GM23248 (cell line): ENCODE measurements at places on chromosomes 2 and 18. TPM values are rescaled to one million over a fixed set of nuclear protein-coding genes. Genes with fewer than 3 reads are reported as not detected.

Gene SP140L
- total RNA-seq = 7.8 and 8.0 TPM in 2 replicates

Gene SCYGR4
- not detected in 2 replicates for total RNA-seq

Gene IL1RN
- 2.4 TPM in 1 of 2 replicates, not detected in the other for total RNA-seq

Gene PIEZO2
- total RNA-seq = 1.1 and 1.5 TPM in 2 replicates

Gene MTCL1
- 34.4 and 36.9 TPM in 2 replicates for total RNA-seq

Gene POMC
- 2.5 and 5.8 TPM in 2 replicates for total RNA-seq

Gene CROCC2
- total RNA-seq = under 0.01 and 2.4 TPM in 2 replicates

Gene CLIP4
- total RNA-seq = 51.2 and 55.2 TPM in 2 replicates

Gene LHCGR
- not detected in 2 replicates for total RNA-seq

- peaks cover 24% of the 10 kb centered on the region; the same call in 1 of the 2 replicates for H3K27me3 ChIP-seq
- DNase-seq = no peak
- no peak overlapping the region for H3K4me3 ChIP-seq
- no peaks in the 10 kb centered on the region for H3K36me3 ChIP-seq
Measured at GRCh38 chr2:96320326-96320725, 4.8 kb upstream of the ITPRIPL1 start.

GRCh38 chr2:21070341-21071257, 26.7 kb upstream of the APOB start:
- no peak for DNase-seq
- no peaks in the 10 kb centered on the region for H3K36me3 ChIP-seq
- H3K4me1 ChIP-seq = no peaks in the 10 kb centered on the region

DNA sequence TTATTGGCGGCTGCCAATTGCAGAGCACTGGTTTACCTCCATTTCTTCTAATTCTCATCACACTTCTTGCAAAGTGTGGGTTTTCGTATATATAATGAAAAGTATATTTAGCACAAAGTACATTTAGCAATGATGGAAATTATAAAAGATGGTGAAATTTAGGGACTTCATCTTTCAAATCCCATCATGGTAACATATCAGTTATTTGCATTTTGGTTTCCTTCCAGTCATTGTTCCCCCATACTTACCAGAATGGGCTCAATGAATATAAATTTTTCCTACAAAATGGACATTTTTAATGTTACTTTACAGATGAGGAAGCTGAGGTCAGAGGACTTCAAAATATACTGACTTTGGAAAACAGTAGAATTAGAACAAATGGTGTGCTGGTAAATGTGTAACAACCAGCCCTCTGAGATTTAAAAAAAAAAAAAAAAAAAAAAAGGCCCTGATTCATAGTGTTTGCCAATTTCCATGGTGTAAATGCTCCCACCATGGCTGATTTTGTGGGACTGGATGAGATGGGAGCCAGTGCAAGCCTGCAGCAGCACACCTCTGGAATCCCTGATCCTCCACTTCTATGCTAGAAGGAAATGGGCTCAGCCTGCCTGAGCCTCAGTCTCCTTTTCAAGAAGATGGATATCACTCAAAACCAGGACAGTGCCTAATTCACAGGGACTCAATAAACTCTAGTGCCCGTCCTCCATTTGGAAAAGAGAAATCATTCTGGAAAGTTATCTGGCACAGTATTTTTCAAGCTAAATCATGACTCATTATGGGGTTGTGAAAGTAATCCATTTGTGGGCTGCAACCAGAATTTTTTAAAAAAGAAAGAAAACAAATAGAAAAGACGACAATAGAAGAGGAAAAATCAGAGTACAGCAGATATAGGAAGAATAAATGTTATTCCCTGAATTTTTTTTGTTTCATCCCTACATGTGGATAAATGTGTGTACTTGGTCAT, 34.0 kb downstream of the LBH start:
- H3K4me1 ChIP-seq = peaks cover 17% of the 10 kb centered on the region
- H3K27me3 ChIP-seq = no peaks in the 10 kb centered on the region
- H3K4me3 ChIP-seq = peak overlapping the region; percentile 63
- peak; percentile 83 for DNase-seq

DNA sequence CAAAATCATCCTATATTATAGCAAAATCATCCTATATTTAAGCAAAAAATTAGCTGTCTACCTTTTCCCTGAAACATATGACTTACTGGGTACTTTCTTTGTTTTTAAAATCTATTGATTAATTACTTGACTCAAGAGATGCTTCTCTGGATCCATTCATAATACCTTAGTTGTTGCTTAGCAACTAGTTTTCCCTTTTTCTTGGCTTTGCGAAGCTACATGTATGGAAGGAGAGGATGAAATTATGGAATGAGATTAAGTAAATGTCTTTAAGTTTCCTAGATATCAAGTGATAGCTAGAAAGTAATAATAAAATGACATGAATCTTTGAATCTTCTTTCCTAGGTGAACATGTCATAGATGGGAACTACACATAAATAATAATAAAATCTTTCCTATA, 1033.2 kb upstream of the FAM98A start:
- no peaks in the 10 kb centered on the region for H3K27me3 ChIP-seq
- no peak overlapping the region for H3K4me3 ChIP-seq
- H3K4me1 ChIP-seq = no peaks in the 10 kb centered on the region
- H3K36me3 ChIP-seq = no peaks in the 10 kb centered on the region
- no peak for DNase-seq
- no peak overlapping the region for H3K27ac ChIP-seq

DNA sequence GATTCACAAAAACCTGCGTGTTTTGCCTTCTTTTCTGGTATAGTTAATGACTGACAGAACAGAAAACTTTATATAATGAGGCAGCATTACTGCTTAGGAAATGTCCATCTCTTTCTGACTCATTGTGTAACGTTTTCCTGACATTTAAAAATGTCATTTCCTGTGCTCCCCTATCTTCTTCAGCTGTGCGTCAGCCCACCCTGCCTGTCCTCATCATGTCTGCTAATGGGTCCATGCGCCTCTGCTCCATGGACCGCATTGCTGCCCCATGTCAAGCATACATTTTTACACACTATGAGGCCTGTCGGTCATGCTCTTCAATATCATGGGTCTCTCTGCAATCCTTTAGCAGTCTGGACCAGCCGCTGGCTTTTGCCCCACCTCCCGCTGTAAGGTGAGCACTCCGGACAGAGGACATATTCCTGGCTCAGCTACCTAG, 234.3 kb downstream of the CDCA7 start:
- peaks cover 9% of the 10 kb centered on the region; the same call in 1 of the 2 replicates for H3K4me1 ChIP-seq
- no peak overlapping the region for H3K27ac ChIP-seq
- no peak for DNase-seq
- no peak overlapping the region for H3K4me3 ChIP-seq
- 0 out of 2 replicates have a peak, but pooled peaks cover 2% of the 10 kb centered on the region for H3K27me3 ChIP-seq
- H3K36me3 ChIP-seq = no peaks in the 10 kb centered on the region

DNA sequence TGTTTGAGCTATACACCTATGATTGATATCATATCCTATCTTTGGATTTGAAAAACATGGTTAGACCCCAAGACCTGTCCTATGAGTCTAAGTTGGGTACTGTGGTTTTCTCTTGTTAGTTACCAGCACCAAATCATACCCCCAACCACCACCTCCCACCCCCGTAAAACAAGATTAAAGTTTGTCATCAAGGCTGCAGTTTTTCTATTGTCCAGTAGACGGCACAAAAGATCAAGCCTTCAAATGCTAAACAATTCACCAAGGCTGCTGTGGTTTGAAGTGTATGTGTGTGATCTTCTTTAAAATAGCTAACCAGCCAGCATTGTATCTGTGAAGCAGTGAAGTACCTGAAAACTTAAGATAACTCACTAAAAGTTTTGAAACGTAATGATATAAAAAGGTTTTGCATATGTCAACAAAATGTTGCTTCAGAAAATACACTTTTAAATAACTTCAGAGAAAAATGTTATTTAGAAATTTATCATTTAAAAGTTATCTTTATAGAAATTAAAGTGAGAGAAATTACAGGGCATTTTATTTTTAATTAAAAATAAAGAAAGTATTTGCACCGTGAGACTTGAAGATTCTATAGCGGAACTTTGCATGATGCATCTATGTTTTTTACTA, 5.8 kb upstream of the MEIS1 start:
- H3K27me3 ChIP-seq = peaks cover 21% of the 10 kb centered on the region
- peak; percentile 79 for DNase-seq
- H3K27ac ChIP-seq = no peak overlapping the region
- H3K4me1 ChIP-seq = no peaks in the 10 kb centered on the region
- no peak overlapping the region for H3K4me3 ChIP-seq
- no peaks in the 10 kb centered on the region for H3K36me3 ChIP-seq

DNA sequence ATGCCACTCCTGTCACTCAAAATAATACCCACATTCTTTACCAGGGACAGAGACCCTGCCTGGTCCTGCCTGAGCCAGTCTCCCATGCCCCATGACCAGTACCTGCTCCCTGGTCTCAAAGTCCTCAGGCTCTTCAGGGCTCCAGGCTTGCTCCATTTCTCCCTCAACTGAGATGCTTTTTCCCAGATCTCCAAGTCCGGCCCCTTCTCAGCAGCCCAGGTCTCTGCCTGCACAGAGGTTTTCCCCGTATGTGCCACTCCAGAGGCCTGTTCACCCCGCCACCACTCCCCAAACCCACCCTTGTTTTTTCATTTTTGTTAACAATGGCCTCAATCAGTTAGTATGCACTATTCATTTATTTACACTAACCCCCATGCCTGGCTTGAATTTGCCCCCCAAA, 499.5 kb upstream of the MYT1L start:
- H3K27me3 ChIP-seq = no peaks in the 10 kb centered on the region
- H3K36me3 ChIP-seq = no peaks in the 10 kb centered on the region
- H3K4me1 ChIP-seq = no peaks in the 10 kb centered on the region

DNA sequence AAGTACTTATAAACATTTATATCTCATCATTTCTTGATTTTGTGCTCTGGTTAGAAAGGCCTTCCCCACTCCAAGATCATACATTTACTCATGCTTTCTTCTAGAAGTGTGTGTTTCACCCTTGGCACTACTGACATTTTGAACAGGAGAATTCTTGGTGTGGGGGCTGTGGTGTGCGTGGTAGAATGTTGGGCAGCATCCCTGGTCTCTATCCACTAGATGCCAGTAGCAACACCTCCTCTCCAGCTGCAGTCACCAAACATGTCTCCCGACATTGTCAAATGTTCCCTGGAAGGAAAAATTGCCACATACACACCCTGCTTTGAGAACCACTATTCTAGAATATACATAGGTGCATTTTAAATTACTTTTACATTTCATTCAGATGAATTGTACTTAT, 8.7 kb upstream of the TGIF1 start:
- H3K27ac ChIP-seq = no peak overlapping the region
- peaks cover 12% of the 10 kb centered on the region for H3K4me1 ChIP-seq
- peak; percentile 61 for DNase-seq
- no peaks in the 10 kb centered on the region for H3K36me3 ChIP-seq
- H3K4me3 ChIP-seq = no peak overlapping the region

GRCh38 chr2:105782123-105782522, 37.4 kb downstream of the NCK2 start:
- H3K27ac ChIP-seq = no peak overlapping the region
- DNase-seq = no peak
- no peaks in the 10 kb centered on the region for H3K36me3 ChIP-seq
- no peaks in the 10 kb centered on the region for H3K4me1 ChIP-seq
- H3K27me3 ChIP-seq = no peaks in the 10 kb centered on the region

GRCh38 chr2:223995569-223995968, 38.3 kb downstream of the MRPL44 start:
- no peaks in the 10 kb centered on the region for H3K27me3 ChIP-seq
- no peak overlapping the region for H3K4me3 ChIP-seq
- peaks cover 27% of the 10 kb centered on the region; the same call in 1 of the 2 replicates for H3K4me1 ChIP-seq
- H3K36me3 ChIP-seq = peaks cover 98% of the 10 kb centered on the region
- H3K27ac ChIP-seq = peak overlapping the region; percentile 71
- DNase-seq = peak; percentile 72

DNA sequence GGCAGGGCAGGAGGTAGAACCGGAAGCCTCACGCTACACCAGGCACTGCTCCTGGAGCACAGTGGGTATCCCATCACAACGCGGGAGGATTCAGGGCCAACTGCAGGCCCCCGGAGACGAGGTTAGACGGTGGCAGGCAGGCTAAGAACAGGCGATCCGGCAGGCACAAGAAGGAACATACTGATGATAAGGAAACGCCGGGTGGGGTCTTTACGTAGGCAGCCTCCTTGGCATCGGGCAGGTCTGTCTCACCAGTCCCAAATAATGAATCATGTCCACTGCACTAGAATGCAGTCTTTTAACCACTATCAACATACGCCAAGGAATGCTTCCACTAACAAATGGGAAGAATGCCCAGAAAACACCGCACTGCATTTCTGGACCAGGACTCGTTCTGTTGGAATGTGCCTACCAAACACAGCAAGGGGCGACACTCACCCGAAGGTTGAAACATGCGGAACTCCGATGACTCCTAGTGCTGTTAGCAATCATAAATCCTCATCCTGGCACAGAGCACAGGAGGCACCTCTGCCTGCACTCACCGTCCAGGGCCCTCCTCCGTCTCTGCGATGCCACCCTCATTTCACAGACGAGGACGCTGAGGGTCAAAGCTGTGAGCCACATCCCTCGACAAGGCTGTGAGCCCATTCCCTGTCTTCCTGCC, 35.2 kb downstream of the ZNF516 start:
- peak; percentile 99 for DNase-seq
- no peaks in the 10 kb centered on the region for H3K27me3 ChIP-seq
- no peaks in the 10 kb centered on the region for H3K36me3 ChIP-seq
- peak overlapping the region; percentile 58 for H3K4me3 ChIP-seq

- peaks cover 2% of the 10 kb centered on the region; the same call in 1 of the 2 replicates for H3K4me1 ChIP-seq
- H3K27me3 ChIP-seq = no peaks in the 10 kb centered on the region
- H3K4me3 ChIP-seq = no peak overlapping the region
- H3K36me3 ChIP-seq = peaks cover 31% of the 10 kb centered on the region; the same call in 1 of the 2 replicates
Measured at GRCh38 chr2:131046918-131047652, 46.2 kb downstream of the FAM168B start.
